ENCODE measurements at places on chromosomes 2 and 18. TPM values are rescaled to one million over a fixed set of nuclear protein-coding genes. Genes with fewer than 3 reads are reported as not detected.

ITGA6 gene
- 2.6 TPM for total RNA-seq

INPP1 gene
- total RNA-seq: 13.4 TPM

FEV gene
- total RNA-seq: not detected

CXCR1 gene
- total RNA-seq: not detected

REG3A gene
- not detected for total RNA-seq

Measured in fibroblast of lung (primary cell).